Activated naive CD4-positive, alpha-beta T cell treated with anti-CD3 and anti-CD28 coated beads for 36 hours (primary cell): ENCODE measurements at places on chromosomes 13 and 19. TPM values are rescaled to one million over a fixed set of nuclear protein-coding genes. Genes with fewer than 3 reads are reported as not detected.

The SHISA7 gene
- total RNA-seq, result not detected

The LRG1 gene
- total RNA-seq, result 1.3 TPM

DNA sequence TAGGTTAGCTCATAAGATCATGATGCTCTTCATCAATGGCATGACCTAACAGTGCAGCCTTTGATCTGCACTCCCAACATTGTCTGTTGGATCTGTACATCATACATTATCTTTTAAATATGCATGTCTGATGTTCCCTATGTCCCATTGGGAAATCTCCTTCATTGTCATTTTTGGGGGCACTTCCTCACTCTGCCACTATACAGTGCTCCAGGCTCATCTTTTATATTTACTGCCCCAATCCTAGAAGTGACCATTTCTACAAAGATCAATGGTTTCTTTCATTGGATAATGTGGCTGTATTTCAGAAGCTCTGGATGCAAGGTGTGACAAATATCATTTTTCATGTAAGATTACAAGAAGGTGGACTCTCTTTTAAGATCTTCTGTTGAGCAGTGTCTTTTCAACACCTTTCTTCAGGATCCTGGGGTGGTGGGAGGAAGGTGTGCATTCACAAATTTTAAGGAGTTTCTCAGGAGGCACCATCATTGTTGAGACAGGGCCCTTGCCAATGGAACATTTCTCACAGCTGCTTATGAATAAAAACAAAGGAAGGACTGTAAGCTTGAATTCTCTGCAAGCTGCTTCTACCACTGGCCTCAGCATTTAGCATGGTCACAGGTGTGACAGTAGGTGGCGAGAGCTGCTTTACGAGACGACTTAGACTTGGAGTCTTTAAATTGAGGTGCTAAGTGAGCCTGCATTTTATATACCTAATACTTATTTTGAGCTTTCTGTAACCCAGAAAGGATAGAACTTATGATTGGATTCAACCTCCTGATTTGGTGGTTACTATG lies 403.0 kb downstream of the LMO7 start:
- no peak overlapping the region for H3K4me3 ChIP-seq

DNA sequence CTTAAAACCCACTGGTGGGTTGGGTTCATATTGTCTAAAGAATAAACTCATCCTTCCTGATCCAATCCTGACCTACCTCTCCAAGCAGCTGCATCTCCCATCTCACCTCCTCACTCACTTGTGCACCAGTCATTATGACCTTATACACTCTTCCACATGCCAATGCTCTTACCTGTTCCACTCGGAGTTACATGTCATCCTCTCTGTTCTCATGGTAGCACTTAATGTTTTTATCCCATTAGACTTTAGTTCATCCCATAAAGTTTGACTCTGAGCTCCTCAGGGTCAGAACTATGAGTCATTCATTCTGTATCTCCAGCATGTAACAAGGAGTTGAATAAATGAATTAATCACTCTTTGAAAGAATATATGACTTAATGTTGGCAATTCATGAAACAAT lies 330.2 kb downstream of the KLF12 start:
- no peak overlapping the region for H3K27ac ChIP-seq
- no peaks in the 10 kb centered on the region for H3K27me3 ChIP-seq
- H3K36me3 ChIP-seq, result peaks cover 10% of the 10 kb centered on the region
- H3K4me3 ChIP-seq, result no peak overlapping the region
- H3K4me1 ChIP-seq, result peaks cover 13% of the 10 kb centered on the region

GRCh38 chr19:566403-566802 lies 6.0 kb upstream of the BSG start:
- peaks cover 3% of the 10 kb centered on the region for H3K36me3 ChIP-seq
- no peak overlapping the region for H3K27ac ChIP-seq
- peaks cover 11% of the 10 kb centered on the region for H3K4me1 ChIP-seq
- H3K27me3 ChIP-seq, result no peaks in the 10 kb centered on the region
- no peak for DNase-seq
